Neural progenitor cell (in vitro differentiated cells): ENCODE measurements at places on chromosomes 2 and 18. TPM values are rescaled to one million over a fixed set of nuclear protein-coding genes. Genes with fewer than 3 reads are reported as not detected.

GRCh38 chr2:64617631-64618151 is 36.0 kb downstream of the SERTAD2 start:
- no peak overlapping the region for H3K4me3 ChIP-seq
- DNase-seq: peak; percentile 95
- H3K36me3 ChIP-seq: no peaks in the 10 kb centered on the region
- no peaks in the 10 kb centered on the region for H3K27me3 ChIP-seq

DNA sequence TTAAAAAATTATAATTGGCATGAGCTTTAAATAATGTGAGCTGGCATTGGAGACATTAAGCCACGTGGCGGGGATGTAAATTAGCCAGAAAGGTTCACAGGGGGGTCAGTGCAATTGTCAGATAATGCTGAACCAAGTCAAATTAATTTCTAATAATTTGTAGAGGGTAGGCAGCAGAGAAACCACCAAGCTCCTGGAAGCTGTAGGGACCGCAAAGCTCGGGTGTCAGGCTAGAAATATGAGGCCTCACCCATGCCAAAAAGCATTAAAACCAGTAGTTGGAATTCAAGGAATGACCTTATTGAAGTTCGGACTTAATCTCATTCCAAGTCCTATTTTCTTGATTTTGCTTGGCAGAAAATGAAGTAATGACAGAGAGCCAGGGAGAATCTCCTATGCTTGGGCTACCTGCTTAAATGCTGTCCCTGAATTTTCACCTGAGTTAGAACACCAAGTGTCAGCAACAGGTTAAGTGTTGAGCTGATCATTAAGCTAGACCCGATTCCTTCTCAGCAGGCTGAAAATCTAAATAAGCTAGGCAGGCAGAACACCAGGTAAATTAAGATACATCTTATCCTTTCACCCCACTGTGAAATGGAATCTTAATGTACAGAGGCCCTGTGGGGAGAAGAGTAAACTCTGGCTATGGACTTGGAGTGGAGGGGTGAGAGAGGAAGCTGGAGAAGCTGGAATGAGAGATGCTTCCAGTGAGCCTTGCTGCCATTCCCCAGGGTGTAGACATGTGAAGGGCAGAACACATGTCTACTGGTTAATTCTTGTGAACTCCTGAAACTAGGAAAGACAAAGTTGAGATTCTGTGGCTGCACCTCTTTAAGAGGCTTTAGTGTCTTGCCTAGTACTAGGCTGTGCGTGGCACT is 520.0 kb downstream of the SLC4A3 start:
- H3K36me3 ChIP-seq: no peaks in the 10 kb centered on the region
- H3K27ac ChIP-seq: no peak overlapping the region
- H3K4me3 ChIP-seq: no peak overlapping the region
- no peaks in the 10 kb centered on the region for H3K4me1 ChIP-seq

DNA sequence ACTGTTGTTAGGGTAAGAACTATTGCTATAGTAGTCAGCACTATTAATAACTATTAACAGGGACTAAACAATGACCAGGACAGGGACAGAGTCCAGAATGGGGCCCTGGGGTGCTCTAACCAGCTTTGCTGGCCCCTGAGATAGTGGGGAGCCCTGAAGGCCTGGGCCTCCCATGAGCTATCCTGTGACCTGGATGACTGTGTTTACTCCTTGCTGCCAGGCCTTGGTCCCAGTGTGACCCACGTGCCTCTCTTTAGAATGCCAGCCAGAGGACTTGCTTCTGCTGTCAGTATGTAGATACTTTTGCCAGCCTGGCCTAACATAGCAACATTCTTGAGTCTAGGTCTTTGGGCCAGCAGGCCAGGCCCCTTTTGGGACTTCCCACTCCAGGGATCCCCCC is 11.4 kb downstream of the CDK5R2 start:
- H3K36me3 ChIP-seq: no peaks in the 10 kb centered on the region
- DNase-seq: no peak
- no peak overlapping the region for H3K27ac ChIP-seq
- peaks cover 92% of the 10 kb centered on the region for H3K27me3 ChIP-seq
- H3K4me1 ChIP-seq: no peaks in the 10 kb centered on the region
- H3K4me3 ChIP-seq: no peak overlapping the region

GRCh38 chr18:65620076-65620696 is 130.6 kb upstream of the CDH7 start:
- H3K36me3 ChIP-seq: no peaks in the 10 kb centered on the region
- no peak for DNase-seq
- no peak overlapping the region for H3K27ac ChIP-seq
- no peak overlapping the region for H3K4me3 ChIP-seq
- no peaks in the 10 kb centered on the region for H3K4me1 ChIP-seq

RBM45 gene
- 12.6 and 23.0 TPM in 2 replicates for total RNA-seq

EGR4 gene
- total RNA-seq: 0.40 TPM in 1 of 2 replicates, not detected in the other
